Fibroblast of skin of left quadriceps (primary cell): ENCODE measurements at places on chromosomes 12 and 14.

DNA sequence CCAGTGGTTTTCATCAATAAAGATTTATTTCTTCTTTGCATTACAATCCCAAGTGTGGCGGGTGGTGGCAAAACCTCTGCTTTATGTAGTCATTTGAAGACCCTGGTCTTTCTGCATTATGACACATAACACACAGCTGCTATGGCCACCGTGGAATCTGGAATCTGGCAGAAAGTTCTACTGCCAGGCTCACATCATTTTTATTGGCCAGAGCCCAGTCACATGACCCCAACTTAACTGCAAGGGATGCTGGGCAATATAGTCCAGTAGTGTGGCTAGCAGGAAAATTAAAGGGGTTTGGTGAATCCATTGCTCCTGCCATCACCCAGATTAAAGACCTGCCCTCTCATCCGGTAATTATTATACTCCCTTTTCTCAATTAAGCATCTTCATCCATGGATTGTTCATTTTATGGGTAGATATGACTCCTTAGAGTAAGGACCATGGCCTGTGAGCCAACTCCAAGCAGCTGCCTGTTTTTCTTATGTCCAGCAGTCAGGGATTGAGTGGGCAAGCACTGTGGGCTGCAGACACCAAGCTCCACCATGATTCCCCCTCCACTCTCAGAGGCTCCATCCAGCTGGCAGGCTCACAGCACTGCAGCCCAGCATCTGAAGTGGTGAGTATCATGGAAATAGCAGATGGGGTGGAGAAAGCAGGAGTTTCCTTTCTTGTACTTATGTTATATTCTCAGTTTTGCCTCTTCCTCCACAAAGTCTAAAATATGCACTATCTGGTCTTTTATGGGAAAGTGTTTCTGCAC lies 1030.7 kb downstream of the AACS start:
- no peak for DNase-seq

DNA sequence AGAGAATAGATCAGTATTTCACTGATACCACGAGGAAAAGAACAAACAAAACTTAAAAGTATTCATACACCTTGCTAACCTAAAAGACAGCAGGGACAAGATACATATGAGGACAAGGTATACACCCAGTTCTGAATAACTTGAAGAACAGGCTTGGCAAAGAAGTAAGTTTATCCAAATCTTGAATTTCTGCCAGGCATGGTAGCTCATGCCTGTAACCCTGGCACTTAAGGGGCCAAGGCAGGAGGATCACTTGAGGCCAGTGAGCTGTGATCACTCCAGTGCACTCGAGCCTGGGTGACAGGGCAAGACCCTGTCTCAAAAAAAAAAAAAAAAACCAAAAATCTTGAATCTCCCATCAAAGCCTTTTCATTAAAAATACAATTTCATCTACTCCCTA lies 25.0 kb downstream of the EIF2S1 start:
- no peak for DNase-seq

- no peak for DNase-seq
Observed at GRCh38 chr14:67892466-67893100, 73.0 kb downstream of the RAD51B start.

GRCh38 chr12:93670104-93670503 lies 7.1 kb upstream of the CRADD start:
- DNase-seq = no peak

DNA sequence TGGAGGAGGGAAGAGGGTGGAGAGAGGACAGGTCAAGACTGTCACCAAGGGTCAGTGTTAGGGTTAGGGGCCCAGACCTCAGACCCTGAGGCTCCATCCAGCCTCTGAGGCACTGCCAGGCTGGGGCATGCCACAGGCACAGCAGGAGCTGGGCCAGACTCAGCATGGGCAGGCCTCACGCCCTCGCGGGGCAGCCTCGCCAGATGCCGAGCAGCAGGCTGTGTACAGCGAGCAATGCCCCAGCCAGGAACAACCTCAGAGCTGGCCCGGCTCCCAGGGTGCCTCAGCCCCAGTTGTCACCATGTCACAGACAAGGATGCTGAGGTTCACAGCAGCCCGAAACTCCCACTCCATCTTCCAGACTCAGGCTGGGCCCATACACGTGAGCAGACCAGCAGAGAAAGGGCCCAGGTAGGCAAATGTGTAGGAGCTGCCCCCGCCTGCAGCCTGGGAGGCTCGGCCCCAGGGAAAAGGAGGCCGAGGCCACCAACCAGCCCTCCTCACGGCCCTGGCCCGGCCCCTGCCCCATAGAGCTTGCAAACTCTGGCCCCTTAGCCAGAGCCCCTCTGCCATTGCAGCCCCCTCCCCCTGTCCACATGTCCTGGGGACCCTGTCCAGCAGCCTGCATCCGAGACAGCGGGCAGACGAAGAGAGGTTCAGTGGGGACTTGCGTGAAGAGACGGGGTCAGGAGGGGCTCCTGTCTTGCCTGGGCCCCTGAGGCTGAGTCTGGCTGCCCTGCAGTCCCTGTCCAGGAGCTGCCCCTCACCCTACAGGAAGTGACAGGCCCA lies 7.5 kb downstream of the C14orf180 start:
- no peak for DNase-seq

- no peak for DNase-seq
Observed at GRCh38 chr14:37083599-37083998, 88.8 kb downstream of the SLC25A21 start.

DNA sequence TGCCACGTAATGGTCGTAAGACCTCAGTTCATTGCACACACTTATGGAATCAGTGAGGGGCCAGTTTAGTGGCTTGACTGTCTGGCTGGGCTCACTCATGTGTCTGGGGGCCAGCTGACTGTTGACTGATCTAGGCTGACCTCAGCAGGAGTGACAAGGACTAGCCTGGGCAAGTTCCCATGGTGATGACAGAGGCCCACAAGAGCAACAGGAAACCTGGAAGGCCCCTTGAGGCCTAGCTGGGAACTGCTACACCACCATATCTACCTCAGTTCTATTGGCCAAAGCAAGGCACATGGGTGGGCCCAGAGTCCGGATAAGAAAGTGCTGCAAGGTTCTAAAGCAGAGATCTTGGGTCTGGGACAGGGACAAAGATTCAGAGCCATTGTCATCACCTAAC lies 21.3 kb upstream of the RFLNA start:
- no peak for DNase-seq

- no peak for DNase-seq
Observed at GRCh38 chr12:111129149-111129767, 208.9 kb upstream of the MYL2 start.

DNA sequence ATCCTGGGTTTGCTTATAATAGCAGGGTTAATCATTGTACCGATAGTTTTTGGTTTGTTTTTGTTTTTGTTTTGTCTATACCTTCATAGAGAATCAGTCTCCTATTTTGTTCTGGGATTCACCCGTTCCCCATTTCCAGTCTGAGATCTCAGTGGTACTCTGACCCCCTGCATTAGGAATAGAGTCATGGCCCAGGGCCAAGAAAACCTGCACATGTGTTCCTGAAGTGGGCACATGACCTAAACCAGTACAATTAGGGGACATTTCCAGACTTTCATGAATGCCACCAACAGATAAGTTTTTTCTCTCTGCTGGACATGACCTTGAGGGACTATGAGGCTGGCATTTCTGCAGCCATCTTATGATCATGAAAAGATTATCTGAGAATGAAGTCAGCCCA lies 52.5 kb downstream of the MRPL42 start:
- DNase-seq = no peak

DNA sequence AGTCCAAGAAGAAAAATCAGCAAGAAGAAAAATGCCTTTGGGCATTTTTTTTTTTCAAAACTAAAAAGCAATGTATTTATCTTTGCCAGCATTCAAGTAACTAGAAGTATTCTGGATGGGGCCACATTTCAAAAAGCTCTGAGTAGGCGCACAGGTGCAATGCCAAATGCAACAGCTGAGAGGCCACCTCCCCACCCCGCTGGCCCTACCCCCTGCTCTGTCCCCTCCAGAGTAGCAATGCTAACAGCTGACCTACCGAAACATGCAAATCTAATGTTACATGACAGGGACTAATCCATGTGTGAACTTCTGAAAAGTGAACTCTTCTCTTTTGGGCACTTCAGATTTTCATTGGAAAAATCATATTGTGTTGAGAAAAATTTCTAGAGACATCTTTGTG lies 153.7 kb upstream of the SLC38A2 start:
- no peak for DNase-seq
